ENCODE measurements at places on chromosomes 12 and 14. TPM values are rescaled to one million over a fixed set of nuclear protein-coding genes. Genes with fewer than 3 reads are reported as not detected.
A peak's percentile ranks its signal among the peaks of the same experiment; 100 is the strongest.

DNA sequence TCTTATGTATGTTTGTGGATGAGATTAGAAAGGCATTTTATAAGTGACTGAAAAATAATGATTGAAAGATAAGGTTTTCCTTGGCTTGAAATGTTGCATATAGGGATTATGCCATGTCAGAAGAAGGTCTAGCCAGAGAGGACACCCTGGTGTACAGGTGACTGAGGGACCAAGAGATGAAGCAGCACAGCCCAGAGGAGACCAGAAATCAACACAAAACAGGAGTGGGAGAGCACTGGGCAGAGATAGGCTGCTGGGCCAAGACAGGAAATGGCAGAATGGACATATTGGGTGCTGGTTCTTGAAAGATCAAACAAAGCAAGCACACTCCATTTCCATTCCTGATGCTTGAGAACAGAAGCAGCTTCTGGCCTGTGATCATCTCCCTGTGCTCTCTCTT is 24.4 kb upstream of the FRMD6 start:
- no peak for DNase-seq

- no peak for DNase-seq
These were observed at the start of gene TCP11L2 for GRCh38 chr12:106302401-106303201. Gene TCP11L2 (plus strand): TSS chr12:106302733. CDS start chr12:106311076, 8,343 bp downstream.

DNA sequence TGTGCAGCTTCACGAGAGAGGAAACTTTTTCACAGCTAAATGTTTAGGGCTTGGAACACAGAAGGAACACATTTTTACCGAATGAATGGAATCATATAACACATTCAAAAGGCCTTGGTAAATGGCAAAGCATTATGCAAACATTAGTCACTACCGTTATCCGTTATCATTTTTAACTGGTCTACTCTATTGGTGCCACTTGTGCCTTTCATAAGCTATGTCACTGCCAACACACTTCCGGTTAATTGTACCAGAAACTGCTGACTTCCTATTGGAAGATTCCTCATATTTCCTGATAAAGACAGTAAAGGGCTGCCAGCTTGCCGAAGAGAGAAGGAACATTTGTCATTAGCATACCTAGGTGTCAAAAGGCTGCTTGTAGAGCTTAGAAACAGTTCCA is 169.2 kb downstream of the APAF1 start:
- no peak for DNase-seq

DNA sequence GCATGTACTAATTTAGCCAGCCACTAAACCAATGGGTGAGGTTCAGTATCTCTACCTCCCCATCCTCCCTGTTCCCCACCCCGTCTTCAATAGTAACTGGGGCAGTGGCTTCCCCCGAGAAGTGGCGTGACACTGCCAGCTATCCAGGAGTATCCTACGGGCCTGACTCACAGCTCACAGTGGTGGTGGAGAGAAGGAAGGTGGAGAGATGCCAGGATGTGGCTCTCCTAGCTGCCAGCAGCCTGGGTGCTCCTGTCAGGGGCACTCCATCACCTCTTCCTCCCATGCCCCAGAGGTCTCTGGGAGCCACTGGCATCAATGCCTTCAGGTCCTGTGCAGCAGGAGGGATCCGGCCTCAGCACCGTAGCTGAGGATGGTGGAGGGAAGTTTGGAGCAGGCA is 49.0 kb downstream of the TSPAN11 start:
- DNase-seq, result no peak

DNA sequence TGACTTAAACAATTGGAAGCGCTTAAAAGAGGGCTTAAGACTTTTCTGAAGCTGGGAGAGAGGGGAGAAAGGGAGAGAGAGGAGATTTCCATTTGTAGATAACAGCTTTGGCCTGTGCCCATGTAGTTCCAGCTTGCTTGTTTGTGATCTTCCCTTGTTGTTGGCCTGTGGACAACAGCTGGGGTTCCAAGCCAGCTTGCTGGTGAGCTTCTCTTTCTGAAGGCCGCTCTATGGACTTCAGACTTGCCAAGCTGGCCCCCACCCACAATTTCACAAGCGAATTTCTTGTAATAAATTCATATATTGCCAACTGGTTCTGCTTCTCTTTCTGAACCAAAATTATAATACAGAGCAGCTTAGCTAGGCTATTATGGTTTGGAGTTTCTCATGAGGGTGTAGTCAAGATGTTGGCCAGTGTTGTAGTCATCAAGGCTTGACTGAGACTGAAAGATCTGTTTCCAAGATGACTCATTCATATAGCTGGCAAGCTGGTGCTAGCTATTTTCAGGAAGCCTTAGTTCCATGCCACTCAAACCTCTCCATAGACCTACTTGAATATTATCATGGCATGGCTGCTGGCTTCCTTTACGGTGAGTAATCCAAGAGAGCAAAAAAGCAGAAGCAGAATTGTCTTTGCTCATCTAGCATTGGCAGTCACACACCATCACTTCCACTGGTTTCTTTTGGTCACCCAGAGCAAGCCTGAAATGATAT is 89.4 kb downstream of the ATP23 start:
- peak; percentile 35 for DNase-seq

GRCh38 chr14:91879196-91879595 is 11.9 kb upstream of the TC2N start:
- DNase-seq, result no peak

GRCh38 chr12:68439368-68440045 is 107.3 kb upstream of the MDM1 start:
- no peak for DNase-seq

DNA sequence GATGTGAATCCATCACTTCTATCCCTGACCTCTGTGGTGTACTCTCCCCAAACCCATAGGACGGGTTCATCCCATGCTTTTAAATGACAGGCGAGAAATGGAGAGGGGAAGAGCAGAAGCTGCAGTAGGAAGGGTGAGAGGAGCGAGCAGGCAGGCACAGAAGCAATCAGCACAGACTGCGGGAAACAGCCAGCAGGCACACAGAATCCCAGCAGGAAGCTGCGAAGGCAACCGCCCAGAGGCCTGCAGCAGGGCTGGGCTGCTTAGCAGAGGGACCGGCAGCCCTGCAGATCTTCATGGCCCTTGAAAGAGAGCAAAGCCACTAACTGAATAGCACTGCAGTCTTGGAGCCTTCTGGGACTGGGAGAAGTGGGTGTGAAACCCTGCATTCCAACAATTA is 287.0 kb upstream of the FKBP4 start:
- no peak for DNase-seq

GRCh38 chr12:2393016-2393415 is 340.2 kb downstream of the CACNA1C start:
- no peak for DNase-seq

DNA sequence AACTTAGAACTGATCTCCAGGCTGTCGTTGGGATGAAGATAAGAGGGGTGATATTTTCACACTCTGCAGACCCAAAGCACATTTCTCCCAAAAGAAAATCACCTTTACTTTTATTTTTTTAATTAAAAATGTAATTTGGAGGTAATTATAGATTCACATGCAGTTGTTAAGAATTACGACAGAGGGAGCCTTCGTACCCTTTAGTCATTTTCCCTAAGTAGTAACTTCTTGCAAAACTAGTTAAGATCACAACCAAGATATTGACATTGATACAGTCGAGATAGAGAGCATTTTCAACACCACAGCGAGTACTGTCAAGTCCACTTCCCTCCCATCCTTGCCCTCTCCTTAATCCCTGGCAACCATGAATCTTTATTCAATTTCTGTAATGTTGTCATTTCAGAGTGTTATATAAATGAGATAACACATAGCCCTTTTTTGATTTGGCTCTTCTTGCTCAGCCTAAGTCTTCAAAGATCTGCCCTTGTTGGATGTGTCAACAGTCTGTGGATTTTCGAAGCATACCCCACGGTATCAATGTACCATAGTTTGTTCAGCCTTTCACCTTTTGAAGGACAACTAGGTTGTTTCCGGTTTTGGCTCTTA is 39.6 kb downstream of the DNAH10 start:
- no peak for DNase-seq

GRCh38 chr14:57657487-57657886 is 163.8 kb upstream of the CCDC198 start:
- DNase-seq, result peak; percentile 21

DNA sequence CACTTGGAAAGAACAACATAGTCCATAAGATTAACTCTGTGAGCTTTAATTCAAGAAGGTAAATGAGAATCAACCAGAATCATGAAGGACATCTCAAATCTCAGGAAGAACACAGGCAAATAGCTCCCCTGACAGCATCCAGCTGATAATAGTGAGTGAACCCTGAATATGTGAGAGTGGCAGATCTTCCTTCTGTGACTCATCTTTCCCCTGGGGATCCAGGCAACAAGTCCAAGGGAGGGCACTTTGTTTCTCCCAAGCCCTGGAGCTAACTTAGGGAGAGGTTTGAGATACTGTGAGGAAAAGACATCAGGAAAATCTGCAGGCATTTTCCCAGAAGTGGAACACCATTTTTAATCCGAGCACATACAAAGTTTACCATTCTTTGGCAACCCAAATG is 763.9 kb upstream of the MGAT4C start:
- DNase-seq, result no peak

- no peak for DNase-seq
These were observed 7.4 kb upstream of the CD9 start for GRCh38 chr12:6192604-6193380.

DNA sequence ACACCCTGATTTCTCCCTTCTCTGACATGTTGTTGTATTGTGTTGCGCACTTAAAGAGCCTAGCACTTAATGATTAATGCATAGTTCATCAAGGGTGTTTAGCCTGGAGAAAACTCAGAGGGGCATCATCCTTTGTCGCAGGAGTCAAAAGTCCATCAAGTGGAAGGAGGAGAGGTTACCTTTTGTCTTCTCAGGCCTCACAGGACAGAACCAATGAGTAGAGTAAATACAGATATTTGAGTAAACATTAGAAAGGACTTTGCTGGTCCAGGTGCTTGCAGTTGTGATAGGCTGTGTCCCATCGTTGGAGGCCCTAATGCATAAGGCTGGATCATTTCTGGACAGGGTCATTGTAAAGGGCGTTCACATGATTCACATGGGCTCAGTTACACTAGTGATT is 430.9 kb downstream of the PCNX1 start:
- no peak for DNase-seq

DNA sequence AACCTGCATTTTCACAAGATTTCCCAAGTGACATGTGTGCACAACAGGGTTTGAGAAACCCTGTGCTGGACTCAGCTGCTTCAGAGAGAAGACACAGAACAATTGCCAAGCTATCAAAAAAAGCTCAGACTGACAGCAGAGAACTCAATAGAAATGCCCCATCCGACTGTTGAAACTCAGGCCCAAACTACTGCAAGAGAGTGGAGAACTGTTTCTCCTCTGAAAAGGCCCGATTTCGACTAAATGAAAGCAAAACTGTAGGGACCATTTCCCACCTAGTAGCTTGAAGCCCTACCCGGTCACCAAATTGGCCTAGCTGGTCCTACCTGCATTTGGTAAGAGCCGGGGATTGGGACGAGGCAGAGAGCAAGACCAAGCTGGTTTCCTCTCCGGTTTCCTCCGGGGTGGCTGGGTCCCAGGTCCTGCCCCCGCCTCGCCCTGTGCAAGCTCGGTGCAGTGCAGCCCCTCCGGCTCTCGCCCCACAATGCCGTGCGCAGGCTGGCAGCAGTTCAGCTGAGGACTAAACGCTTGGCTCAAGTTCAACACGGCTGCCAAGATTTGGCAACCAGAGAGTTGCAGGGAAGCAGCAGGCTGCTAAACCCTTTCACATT is 1180.6 kb downstream of the VRK1 start:
- no peak for DNase-seq

DNA sequence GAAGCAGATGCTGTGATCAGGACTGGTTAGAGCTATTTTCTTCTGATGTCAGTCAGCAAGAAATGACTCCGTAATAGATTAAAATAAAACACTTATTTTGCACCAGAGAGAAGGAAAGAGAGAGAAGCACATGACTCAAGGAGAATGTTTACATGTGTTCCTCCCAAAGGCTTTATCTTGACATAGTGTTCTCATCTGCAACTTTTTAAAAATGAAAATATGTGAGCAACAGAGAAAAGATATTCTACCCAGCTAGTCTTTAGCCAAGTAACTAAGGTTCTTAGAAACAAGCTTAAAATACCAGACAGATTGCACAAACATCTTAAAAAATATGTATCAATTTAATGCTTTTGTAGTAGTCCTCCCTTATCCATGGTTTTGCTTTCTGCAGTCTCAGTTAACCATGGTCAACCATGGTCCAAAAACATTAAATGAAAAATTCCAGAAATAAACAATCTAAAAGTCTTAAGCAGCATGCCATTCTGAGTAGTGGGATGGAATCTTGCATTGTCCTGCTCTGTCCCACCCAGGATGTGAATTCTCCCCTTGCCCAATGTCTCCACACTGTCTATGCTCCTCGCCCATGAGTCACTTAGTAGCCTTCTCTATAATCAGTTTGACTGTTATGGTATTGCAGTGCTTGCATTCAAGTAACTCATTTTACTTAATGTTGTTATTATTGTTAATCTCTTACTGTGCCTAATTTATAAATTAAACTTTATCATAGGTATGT is 9.9 kb downstream of the SERPINA10 start:
- DNase-seq, result no peak

- no peak for DNase-seq
These were observed 36.2 kb downstream of the EML1 start for GRCh38 chr14:99829450-99829849.

- no peak for DNase-seq
These were observed 40.1 kb downstream of the VWF start for GRCh38 chr12:6084261-6084968.

GRCh38 chr14:93708311-93708734 is 80.0 kb downstream of the PRIMA1 start:
- no peak for DNase-seq

- no peak for DNase-seq
These were observed 109.2 kb upstream of the SLCO1C1 start for GRCh38 chr12:20585913-20586312.

DNA sequence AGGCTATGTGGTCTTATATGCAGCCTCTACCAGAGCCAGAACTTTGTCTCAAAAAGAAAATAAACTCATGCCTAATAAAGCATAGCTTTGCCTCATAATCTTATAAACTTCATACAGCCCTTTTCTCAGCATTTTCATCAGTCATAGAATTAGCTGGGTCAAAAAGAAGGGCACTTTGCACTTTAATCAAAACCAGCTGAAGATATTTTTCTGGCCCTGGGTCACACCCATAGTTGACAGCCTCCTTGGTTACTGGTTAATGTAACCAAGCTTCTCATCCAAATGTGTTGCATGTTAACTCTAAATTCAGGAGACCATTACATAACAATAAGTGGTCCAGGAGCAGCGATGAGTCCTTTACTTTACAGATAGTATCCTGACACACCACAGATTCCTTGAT is 558.2 kb downstream of the FLRT2 start:
- DNase-seq, result no peak

- DNase-seq, result no peak
These were observed 243.1 kb downstream of the BCAT1 start for GRCh38 chr12:24705741-24706358.

Gene RNU6-7
- total RNA-seq, result not detected

Gene KIF26A
- 0.48 TPM for total RNA-seq

Gene RIPK3
- total RNA-seq, result 2.3 TPM

Gene HVCN1
- 2.1 TPM for total RNA-seq

Gene TCL1B
- total RNA-seq, result not detected

Gene CLEC4D
- total RNA-seq, result not detected

Gene ENDOU
- not detected for total RNA-seq

Gene CLEC1A
- total RNA-seq, result not detected

Gene MORN3
- 0.89 TPM for total RNA-seq

Gene SPIC
- not detected for total RNA-seq

Gene COX6A1
- total RNA-seq, result 615 TPM

Gene GRIP1
- total RNA-seq, result 4.2 TPM

Gene NKX2-1
- total RNA-seq, result not detected
